Sciatic nerve (tissue), 2 donors: ENCODE measurements at places on chromosomes 6 and 20.

DNA sequence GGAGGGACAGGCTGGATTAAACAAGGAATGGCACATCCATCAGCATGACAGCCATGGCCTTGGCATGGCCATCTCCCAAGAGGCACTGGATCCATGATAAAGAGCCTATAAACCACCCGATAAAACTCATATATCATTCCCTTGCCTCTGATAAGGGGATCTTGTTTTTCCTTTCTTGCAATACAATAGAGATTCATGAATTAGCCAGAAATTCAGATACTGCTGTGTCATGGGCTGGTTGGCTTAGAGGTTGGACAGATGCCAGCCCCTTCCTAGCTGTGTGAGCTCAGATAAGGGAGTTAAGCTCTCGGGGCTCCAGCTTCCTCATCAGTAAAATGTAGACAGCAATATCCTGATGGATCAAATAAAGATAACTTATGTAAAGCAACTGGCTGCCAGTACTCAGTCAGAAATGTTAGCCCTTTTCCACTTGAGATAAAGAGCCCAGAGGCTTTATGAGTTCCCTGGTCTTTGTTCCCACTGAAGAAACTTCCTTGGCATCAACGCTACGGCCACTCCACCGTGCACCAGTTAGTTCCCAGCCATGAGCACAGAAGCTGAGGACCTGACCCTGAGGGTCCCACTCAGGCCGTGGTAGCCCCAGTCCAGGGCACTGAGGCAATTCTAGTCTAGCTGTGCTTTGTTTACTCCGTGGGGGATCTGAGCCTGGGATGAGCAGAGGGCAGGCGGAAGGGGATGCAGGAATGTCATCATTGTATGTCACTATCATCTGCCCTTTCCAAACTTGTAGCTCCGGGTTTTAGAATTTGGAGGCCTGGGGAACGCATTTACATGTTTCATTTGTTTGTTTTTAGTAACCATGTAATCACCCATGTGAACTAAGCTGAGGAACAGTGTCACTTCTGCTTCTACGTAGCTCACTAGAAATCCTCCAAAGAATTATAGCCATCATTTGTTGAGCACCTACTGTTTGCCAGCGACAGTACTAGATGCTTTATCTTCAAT is 67.2 kb upstream of the TBC1D7 start:
- peak; percentile 78 for DNase-seq

DNA sequence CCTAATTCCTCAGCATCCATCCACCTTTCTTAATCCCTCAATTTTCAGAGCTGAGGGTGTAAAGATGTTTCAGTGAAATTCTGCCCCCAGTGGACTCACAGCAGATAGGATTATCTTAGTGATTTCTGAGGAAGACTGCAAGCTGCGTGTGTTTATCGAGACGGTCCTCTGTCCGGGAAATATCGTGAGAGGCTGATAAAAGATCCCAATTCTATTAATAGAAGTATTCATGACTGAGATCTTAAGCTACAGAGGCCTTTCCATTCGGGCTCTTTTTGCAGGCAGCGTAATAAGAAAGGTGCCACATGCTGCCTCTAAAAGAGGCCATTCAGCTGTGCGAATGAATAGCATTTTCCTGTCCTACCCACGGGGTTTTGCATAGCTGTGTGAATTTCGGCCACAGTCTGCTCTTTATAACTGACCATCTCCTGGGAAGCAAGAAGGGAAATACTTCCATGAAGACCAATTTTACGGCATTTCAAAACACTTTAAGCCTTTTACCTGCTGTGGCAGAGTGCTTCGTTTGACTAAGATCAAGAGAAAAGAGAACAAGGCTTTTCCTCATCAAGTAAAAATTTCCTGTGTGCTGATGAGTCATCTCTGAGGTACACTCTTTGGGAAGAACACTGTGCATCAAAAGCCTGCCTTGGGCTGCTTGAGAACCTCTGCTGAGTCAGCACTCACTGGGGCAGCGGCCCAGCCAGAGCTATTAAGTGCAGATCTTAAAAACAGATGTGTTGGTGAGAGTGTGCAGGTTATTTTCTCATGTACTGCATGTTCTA is 208.8 kb downstream of the ARHGAP18 start:
- DNase-seq, result no peak

- no peak for DNase-seq
Measured at GRCh38 chr20:47201074-47201730, 155.3 kb downstream of the ZMYND8 start.

DNA sequence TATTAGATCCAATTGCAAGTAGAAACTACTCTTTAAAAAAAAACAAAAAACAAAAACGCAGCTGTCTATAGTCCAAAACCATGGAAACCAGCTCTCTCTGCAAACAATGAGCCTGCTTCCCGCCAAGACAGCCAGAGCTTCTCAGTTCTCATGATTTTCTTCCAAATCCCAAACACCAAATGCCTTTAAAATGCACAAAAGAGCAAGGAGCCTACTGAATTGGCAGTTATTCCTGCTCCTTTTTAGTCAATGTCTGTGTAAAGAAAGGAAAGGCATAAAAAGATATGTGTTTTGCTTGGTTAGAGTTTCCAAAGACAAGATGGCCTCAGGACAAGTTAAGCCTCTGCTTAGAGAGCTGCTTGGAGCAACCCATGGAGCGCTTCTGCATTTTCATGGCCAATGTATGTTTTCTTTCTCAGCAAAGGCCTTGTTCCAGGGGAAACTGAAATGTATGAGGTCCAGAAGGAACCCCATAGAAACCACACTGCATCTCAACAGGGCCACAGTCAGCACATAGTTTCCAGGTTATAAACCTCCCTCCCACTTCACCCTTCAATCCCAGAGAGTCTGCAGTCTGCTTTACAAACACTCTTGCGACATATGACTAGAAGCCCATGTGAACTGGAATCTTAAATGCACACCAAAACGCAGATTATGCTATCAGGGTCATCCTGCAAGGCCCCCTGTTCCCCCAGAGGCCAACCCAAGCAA is 209.3 kb upstream of the TAB2 start:
- DNase-seq, result no peak

- DNase-seq, result no peak
Measured at GRCh38 chr20:46785958-46786357, 76.5 kb downstream of the SLC2A10 start.

DNA sequence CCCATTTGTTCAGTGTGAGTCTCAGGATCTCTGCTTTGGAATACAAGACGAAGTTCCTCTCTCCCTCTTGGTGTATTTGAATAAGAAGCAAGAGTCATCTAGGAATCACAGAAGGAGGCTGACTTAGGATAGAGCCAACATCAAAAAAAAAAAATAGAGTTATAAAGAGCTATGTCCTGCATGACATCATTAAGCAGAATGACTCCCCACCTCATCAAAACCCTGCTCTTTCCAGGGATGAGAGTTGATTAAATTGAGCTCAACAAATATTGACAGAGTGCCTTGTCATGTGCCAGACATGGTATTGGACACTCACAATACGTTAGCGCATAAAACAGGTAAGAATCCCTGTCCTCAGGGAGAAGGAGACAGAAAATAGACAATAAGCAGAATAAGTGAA is 48.6 kb upstream of the TNFAIP3 start:
- DNase-seq, result no peak

DNA sequence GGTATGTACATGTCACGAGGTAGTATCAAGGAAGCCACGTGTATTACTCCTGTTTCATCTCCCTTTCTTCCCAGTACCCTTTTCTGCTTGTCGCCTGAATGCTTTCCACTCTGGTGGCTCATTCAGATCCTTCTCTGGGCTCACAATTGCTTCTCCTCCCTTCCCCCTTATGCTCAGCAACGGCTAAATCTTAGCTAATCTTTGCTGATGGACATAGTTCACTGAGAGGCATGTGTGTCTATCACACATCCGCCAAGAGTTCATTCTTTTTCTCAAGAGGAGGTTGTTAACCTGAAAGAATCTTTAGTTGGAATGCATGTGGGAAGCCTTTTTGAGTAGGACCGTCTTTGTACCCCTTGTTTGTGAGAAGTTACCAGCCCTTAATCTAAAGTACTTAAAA is 25.8 kb upstream of the MROH8 start:
- DNase-seq, result no peak

- DNase-seq, result no peak
Measured at GRCh38 chr6:149139782-149140136, 177.8 kb upstream of the TAB2 start.

- no peak for DNase-seq
Measured at GRCh38 chr6:170490259-170490658, 62.8 kb downstream of the PSMB1 start.

DNA sequence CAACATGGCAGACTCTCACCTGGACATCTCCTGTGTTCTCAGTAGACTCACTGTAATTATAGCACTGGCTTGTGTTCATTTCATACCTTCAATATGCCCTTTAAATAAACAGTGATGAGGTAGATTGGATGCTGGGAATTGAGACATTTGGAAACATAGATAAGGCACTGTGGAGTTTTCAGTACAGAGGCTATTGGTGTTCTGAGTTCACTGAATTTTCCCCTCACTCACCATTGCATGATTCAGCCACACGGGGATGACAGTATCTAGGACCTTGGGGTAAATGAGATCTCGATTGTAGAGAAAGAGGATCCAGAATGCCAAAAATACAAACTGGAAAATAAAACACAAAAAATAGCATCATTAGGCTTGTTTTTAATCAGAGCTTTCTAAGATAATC is 12.6 kb downstream of the ADTRP start:
- no peak for DNase-seq

DNA sequence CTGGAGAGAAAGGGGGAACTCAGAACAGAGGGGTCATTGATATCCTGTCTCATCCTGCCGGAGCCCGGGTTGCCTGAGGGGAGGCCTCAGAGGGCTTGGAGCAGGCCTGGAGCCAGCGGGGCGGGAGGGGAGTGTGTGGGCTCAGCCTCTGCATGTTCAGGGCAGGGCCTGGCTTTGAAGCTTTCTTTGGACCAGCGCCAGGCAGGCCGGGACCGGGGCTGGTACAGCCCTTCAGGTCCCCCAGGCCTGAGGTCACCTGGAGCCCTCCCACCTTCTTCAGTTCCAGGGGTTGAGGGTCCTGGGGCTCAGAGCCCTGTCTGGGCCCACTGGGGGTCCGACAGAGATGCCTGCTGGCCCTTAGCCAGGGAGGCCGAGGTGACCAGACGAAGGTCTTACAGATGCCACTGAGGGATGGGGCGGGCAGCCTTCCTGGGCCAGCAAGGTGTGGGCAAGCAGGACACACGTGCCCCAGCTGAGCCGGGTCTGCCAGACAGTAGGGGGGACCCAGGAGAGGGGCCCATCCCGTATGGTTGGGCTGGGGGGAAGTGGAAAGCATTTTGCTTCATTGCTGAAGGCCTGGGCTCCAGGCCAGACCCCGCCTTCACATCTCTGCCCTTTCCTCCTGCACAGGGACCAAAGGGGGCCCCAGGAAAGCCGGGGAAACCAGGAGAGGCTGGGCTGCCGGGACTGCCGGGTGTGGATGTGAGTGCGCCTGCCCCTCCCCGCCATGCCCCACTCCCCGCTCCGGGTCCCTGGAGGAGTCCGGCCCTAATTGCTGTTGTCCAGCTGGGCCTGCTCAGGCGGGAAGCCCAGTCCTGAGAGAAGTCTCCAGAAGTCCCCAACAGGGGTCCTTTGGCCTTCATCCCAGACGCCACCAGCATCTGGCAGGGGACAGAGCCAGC is 2.0 kb downstream of the COL9A3 start:
- peak; percentile 90 for DNase-seq

DNA sequence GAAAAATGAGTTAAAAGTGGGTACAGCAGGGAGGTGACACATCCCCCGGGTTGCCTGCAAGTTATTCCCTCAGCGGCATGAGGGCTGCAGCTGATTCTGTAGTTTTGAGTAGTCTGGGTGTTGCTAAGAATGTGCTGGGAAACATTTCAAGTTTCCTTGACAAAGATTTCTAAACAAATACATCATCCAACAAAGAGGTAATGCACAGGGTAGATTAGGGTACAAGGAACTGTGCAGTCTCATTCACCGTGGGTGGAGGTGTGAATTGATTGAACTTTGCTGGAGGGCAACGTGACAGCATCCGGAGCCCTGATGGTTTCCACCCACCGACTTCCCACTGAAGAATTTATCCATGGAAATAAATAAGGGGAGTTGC is 21.8 kb downstream of the CASS4 start:
- DNase-seq, result no peak

DNA sequence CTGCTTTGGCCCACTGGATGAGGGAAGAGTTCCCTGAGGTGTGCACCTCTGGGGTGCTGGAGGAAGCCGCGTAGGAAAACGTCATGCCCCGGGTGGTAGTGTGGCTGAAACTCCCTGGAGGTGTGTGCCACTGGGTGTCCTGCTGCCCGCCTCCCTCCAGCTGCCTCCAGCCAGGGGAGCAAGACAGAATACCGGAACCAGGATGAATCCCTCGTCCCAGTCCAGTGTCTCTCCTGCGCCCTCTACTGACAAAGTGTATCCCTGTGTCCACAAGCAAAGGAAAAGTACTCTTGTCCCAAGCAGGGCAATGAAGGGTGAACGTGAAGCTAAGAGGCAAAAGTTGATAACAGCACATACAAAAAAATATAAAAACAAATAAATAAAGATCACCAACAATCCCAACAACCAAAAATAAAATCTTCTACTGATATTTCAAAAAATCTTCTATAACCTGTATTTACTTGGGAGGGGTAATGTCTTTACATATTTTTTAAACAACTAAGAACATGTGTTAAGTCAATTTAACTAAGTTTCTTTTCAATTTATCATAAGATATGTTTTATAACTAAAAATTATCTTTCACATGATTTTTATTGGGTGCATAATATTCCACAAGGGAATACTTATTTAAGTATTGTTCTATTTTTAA is 437.6 kb downstream of the MAFB start:
- no peak for DNase-seq

DNA sequence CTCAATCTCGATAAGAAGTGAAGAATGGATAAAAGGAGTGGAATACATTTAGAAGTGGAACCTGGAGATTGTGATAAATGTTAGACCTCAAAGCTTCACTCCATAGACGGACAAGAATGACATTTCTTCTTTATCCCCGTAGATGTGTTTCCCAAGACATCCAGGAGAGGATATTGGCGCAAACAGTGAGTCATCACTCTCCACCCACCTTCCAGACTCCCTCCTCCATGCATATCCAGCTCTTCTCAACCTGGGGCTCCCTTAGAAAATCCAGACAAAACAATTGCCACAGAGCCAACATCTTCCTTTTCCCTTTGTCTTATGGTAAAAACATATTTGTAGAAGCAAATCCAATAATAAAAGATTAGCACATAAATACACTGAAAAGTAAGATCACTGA is 586.1 kb downstream of the PTPRT start:
- DNase-seq, result no peak

DNA sequence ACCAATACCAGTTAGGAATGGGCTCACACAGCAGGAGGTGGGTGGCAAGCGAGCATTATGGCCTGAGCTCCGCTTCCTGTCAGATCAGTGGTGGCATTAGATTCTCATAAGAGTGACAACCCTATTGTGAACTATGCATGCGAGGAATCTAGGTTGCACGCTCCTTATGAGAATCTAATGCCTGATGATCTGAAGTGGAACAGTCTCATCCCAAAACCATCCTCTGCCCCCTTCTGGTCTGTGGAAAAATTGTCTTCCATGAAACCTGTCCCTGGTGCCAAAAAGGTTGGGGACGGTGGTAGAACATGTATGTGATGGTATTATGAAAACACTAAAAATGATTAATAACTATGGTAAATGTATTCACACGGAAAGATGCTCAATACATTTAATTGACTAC is 99.7 kb upstream of the HIVEP1 start:
- DNase-seq, result no peak
